ENCODE measurements at places on chromosomes 12 and 14.

DNA sequence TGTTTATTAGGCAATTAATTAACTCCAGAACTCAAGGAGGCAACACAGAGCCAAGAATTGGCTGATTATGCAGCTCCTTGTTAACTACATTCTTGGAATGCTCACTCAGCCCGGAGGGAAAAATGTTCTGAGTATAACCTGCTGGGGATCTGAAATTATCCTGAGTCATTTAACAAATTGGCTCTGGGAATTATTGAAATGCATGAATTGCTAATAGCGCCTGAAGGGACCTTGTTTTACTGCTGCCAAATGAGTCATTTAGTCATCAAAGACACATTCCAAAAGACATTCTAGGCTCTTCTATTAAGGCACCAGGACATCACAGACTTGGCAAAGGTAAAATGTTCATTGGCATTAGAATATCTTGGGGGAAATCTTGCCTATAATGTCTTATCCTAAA, 13.0 kb downstream of the TMEM52B start:
- DNase-seq: no peak

DNA sequence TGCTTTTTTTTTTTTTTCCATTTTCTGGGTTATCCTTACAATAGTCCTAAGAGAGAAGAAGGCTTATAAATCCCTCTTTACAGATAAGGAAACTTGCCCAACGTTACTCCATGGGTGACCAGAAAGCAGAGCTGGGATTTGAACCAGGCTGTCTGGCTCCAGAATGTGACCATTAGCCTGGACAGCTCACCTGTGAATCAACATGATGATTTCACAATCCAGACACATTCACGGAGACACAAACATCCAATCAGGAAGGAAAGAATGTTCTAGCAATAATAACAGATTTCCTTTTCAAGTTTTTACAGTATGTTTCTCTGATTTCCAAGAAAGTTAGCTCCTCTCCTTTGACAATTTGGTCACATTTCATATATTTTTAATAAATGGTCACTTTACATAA, 118.3 kb downstream of the GALC start:
- no peak for DNase-seq

- no peak for DNase-seq
Observed at GRCh38 chr14:100158566-100159093, 815 bp downstream of the DEGS2 start.

DNA sequence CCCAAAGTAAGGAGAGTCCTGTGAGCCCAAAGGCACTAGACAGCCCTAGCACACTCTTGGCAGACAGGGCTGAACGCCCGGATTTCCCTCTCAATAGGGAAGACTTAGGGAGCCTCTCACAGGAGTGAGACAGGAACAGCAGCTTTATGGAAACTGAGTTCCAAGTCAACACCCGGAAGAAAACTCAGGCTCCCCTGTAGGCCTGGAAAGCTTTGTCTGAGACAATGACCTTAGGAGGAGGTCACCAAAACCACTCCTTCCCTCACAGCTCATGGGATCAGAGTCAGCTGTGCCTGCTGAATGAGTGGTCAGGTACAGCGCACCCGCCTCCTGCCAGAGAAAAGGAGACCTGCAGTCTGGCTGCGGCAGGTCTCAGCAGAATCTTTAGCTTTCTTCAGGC, 229.5 kb downstream of the CACNA1C start:
- no peak for DNase-seq

DNA sequence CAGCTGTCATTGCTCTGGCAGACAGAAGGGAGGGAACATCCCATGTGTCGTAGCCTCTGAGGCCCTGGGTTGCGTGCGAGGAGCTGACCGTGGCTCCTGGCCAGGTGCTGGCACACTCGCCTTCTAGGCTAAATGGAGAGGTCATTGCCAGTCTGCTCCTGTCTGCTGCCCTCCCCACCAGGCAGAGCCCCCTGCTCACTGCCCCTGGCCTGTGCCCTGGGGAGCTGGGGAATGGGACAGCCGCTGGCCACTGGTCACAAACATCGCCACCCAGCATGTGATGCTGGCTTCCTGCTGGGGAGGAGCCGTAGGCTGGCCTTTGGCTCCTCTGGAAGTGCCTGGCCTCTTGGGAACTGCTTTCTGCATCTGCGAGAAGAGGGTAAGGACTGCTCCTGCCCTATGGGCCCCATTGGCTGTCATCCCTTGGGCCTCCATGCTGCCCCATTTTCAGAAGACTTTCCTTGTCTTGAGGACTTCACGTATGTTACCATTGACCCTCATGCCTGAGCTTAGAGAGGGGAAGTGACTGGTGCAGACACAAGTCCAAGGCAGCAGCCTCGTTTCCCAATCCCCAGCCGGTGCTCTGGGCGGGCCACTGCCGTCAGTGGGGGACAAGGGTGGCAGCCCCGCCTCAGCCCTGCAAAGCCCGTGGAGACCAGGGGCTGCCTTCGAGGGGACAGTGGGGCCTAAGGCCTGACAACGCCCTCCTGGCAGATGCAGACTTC, 2.0 kb upstream of the TNFAIP2 start:
- DNase-seq: no peak

DNA sequence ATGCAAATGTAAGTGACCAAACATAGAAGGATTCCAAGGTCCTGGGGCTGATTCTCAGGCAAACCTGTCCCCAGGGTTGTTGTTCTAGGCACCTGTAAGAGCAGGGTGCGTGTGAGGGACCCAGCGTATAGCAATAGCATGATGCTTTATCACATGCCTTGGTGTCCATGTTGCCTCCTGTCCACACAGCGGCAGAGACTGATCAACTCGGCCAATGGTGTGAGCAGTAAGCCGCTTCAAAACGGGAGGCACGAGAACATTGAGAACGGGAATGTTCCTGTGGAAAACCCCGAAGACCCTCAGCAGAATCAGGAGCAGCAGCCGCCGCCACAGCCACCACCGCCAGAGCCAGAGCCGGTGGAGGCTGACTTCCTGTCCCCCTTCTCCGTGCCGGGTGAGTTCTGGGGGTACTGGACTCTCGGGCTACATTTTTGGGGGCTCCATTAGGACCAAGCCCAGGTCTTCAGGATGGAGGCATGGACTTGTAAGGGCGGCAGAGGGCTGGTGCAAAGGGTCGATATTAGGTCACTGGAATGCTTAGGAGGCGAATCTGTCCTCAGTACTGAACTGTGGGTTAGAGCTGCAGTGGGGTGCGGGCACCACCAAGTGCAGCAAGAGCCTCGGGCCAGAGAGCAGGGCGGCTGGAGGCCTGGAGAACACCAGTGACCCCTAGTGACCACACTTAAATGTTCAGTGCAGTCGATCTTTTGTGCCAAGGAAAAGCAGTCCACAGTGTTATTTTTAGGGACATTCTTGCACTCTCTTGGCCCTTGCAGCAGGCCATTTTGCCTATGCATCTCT, 57.2 kb upstream of the RIN3 start:
- DNase-seq: peak; percentile 48

All from NCI-H2081 (cell line).